Substantia nigra (tissue), 51 donors: ENCODE measurements at places on chromosomes 16 and 17.

DNA sequence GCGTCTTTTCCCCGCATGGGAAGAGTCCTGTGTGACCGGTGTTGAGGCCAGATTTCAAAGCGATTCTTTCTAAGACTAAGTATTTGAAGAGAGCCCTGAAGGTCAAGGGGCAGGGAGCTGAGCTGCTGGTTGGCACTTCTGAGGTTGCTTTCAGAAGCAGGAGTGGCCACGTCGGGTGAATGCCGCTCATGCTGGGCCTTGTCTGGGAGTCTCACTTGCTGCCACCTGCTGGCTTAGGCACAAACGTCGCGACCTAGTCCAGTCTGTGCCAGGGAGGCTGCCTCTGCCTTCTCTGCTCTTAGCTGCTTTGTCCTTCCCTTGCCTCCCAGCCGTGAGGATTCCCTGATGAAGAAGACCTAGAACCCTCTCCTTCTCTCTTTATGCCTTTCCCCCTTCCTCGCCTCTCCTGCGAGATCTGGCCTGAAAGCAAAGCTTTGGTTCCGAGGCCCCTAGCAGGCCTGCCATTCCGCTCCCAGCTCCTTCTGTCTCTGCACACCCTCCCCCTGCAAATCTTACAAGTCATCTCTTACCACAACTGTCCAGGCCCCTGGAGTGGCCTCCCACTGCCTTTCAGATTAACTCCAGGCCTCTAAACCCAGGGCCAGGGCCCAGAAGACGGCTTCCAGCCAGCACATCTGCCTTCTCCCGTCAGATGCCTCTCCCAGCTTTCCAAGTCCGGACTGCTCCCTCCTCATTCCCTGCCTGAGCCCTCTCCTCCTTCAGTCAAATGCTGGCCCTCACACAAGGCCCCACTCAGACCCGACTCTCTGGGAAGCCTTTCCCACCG, 11.4 kb downstream of the CTNS start:
- peak; percentile 58 for DNase-seq

GRCh38 chr16:19377864-19378263, 39.8 kb upstream of the TMC5 start:
- no peak for DNase-seq

DNA sequence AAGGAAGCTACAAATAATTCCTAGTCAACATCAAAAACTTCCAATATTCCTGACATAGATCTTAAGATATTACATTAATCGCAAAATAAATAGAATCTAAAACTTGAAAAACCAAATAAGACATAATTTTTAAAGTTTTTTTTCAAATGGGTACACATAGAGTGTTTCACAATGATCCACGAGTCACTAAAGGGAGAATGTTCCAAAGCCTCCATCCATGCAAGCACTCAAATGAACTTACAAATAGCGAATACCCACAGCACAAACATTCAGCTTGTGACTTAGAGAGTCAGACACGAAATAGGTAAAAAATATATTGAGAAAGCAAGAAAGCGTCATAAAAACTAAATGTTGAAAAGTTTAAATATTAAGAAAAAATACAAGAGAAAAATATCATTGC, 65.7 kb downstream of the CEP112 start:
- no peak for DNase-seq

GRCh38 chr16:85617948-85618347, 4.8 kb downstream of the GSE1 start:
- DNase-seq = no peak

GRCh38 chr17:8327303-8327649, 12.4 kb upstream of the ODF4 start:
- DNase-seq = no peak

GRCh38 chr16:74892574-74893461, 92.1 kb downstream of the WDR59 start:
- DNase-seq = no peak
